ENCODE measurements at places on chromosomes 3 and 15.

DNA sequence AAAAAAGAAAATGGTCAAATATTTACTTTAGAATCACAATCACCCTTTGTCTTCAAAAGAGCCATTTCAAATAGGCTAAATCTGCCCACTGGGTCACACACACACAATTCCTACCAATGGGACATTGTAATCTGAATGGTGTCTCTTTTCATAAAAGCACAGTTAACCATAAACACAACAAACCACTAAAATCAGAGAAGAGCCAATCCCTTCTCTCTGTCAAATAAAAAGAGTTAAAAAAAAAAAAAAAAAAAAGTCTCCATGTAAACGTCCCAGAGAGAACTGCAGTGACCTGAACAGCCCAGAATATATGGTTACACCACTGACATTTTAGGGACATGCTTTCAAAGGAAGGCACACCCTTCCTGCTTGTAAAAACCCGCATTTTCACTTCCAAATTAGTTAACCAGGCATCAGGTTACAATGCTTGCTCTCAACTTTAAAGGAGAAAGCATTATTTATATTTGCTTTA, 63.7 kb downstream of the PRICKLE2 start:
- DNase-seq: peak; percentile 74

DNA sequence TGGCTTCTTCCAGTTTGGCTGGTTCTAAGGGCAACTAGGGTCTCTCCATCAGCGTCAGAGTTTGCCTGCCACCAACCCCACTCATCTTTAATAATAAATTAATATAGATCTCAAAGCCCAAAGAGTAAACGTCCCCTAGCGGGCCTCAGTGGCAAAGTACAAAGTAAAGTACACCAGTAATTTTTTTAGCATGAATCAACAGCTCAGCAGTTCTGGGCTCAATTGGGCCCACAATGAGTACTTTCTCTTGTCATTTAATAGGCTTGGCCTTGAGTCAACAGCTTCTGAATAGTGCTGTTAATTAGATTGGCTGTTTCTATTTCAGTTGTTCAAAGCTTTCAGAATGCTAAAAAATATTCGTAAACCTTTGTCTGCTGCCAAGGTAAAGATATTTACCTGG, 89.0 kb upstream of the PFN2 start:
- no peak for DNase-seq

DNA sequence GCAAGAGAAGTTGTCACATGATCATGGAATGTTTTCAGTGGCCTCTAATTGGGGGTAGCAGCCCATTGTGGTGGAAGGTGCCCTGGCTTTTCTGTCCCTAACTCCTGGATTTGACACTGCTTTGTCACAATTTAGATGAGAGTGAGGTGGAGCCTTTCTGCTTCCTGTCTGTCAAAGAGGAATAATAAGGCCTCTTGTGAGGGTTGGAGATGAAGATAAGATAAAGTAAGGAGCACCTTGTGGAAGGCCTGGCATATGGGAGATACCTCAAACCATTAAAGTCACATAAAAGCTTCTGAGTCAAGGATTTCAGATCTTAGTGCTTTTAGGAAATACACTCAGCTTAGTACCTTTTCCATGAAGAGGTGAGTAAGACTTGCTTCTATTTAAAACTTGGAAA, 172.6 kb upstream of the FAM3D start:
- DNase-seq: no peak

DNA sequence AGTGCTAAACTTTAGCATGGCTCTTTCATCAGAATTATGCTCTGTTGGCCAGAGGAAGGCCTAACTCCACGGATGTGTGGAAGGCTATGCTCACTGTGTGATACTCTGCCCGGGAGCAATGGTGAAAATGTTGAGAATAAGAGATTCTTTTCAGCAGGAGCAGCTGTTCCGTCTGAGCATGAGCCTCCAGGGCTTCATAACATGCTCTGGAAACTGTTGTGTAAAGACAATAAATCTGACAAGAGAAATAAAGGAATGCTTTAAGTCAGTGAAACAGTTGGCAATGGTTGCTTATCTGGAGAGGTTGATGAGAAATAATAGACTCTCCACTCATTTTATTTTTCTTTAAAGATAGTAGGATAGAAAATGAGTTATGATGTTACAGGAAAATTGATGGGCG, 269.8 kb downstream of the DIPK2A start:
- no peak for DNase-seq

DNA sequence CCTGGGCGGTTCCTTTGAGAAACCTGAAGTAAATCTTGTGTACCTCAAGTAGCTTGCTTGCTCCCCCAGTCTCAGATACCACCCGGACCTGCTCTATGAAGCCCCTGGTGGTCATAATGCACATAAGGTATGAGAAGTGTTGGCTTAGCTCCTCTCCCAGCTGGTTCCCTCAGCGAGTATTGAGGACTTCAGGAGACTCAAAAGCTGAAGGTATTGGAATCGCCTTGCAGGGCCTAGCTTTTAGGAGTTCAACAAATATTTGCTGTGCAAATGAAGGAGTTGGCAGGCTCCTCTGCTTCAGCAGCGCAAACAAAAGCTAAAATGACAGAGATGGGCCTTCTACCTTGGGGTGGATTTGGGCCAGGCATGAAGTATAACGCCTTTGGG, 1.7 kb downstream of the CMTM8 start:
- DNase-seq: peak; percentile 15

- no peak for DNase-seq
Observed at GRCh38 chr3:10524270-10524669, 18.9 kb upstream of the ATP2B2 start.

- DNase-seq: no peak
Observed at GRCh38 chr3:16090024-16090423, 84.5 kb upstream of the GALNT15 start.

DNA sequence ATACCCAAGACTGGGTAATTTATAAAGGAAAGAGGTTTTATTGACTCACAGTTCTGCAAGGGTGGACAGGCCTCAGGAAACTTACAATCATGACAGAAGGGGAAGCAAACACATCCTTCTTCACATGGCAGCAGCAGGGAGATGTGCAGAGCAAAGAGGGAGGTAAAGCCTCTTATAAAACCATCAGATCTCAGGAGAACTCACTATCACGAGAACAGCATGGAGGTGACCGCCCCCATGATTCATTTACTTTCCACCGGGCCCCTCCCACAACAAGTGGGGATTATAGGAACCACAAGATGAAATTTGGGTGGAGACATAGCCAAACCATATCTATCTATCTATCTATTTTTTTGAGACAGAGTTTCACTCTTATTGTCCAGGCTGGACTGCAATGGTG, 5.4 kb downstream of the GDPGP1 start:
- no peak for DNase-seq

GRCh38 chr3:39279745-39280517, at the start of gene CX3CR1:
CX3CR1 (minus strand) TSS chr3:39280036; CDS start chr3:39266509, 13,527 bp downstream.
- DNase-seq: no peak

- DNase-seq: no peak
Observed at GRCh38 chr15:93360976-93361375, 272.0 kb upstream of the RGMA start.

DNA sequence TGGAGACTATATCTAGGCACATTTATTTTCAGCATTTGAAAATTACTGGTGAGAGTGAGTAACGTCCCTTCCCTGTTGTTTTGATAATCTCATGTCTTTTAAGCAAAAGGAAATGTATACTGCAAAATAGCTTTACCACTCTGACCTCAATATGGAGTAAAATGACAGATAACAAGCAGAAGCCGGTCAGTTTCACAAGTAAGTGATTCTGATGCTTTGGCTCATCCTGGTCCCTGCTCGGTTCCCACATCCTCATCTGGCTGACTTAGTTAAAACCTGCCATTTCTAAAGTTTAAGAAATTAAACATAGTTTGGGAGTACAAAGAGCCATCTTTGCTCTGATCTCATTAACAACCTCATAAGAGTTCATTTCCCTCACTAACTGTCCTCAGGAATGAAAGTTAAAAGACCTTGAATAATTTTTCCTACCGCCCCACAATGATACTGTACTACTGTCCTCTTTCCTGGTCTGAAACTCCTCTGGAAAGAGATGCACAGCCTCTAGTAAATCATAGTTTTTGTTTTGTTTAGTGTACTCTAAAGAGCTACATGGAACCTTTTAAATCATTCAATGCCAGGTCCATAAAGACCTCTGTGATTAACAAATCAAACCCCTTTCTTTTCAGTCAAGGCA, 72.3 kb upstream of the ICE2 start:
- no peak for DNase-seq

- no peak for DNase-seq
Observed at GRCh38 chr3:40097131-40098117, 212.1 kb upstream of the EIF1B start.

GRCh38 chr3:117754058-117754457, 1044.5 kb downstream of the TUSC7 start:
- DNase-seq: no peak

- no peak for DNase-seq
Observed at GRCh38 chr3:190983875-190984274, 121.4 kb upstream of the GMNC start.

DNA sequence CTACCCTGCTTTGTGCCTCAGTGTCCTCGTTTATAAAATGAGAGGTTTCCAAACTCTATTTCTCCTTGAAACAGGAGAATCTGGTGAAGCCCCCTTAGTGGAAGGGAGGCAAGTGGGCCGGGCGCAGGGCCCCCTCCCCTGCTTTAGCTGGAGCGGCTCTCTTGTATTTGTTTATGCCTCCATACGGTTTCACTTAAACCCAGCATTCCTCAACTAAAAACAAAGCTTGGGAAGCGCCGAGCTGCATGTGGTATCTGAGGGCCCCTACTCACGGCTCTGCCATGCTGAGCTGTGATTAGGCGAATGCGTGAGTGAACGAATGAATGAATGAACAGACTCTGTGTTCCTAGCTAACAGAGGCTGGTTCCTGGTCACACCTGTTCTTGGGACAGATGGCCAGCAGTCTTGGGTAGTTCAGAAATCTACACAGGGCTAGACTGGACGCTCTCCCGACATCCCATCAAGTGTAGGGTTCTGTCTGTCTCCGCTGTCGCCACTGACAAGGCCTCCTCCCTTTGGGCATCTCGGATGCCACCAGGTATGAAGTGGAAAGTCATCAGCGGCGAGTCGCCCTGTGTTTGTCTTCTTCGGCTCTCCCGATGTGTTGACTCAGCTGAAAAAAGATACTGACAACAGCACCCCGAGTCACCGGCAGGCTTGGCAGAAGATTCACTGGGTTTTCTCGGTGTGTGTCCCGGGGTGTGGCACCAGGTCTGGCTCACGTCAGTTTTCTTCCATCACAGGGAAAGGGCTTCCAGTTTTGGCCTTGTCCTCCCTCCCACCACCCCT, 42.4 kb upstream of the VPS8 start:
- DNase-seq: no peak

DNA sequence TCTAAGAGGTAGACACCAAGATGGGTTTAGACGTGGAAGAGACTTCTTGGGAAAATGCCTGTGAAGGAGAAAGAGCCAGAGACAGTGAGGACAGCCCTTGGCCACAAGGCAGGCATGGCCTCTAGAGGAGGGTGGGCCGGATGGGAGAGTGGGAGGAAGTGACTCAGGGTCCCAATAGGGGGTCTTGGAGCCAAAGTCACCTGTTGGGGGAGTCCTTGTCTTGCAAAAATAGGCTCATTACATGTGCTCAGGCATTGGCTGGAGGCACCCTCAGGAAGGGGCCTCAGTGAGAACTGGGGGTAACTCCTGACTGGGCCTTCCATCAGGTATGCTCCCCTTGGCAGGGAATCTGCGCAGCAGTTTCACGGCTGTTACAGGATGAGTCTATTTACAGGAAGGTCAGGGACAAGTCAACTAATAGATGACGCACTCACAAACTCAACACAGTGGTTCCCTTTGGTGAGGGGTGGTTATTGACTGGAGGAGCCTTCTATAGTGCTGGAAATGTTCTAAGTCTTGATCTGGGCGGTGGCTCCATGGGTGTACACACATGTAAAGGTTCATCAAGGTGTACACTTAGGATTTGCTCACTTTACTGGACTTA, 259.6 kb downstream of the XXYLT1 start:
- no peak for DNase-seq

DNA sequence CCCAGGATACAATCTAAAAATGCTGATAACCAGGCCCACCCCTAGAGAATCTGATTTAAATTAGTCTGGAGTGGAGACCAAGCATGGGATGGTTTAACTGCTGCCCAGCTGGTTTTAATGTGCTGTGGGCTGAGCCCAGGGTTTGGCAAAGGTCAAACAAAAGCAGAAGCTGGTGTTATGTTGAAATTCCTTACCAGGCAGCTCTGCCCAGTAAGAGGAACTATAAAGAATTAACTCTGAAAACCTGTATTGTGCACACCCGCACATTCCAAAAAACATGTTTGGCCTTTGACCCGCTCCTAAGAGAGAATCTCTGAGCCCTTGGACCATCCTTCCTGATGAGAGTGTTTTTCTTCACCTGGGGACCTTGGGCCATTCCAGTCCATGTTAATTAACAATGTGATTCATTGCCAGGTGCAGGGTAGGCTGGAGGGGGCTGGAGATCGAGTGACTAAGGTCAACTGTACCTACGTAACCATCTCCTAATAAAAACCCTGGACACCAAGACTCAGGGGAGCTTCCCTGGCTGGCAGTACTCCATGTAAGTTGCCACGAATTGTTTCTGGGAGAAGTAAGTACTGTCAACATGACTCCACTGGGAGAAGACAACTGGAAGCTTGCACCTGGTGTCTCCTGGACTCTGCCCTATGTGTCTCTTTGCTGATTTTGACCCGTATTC, 10.9 kb downstream of the CCDC13 start:
- DNase-seq: no peak

GRCh38 chr3:118167571-118167970, 867.1 kb downstream of the IGSF11 start:
- no peak for DNase-seq

DNA sequence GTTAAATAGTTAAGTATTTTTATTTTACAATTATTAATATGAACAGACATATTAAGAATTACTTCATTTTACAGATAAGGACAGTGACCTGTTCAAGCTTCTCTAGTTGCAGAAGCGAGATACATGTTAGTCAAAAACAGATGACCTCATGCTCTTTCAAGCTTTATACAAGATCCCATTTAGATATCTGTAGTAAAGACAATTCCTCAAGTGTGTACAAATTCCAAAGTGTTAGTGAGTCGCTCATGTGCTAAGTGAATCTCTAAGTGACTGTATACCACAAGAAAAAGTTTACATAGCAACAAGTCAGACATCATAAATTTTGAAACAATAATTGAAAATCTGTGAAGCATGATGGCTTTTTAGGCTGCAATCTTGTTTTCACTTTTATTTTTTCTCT, 293.8 kb downstream of the ROBO1 start:
- DNase-seq: no peak

DNA sequence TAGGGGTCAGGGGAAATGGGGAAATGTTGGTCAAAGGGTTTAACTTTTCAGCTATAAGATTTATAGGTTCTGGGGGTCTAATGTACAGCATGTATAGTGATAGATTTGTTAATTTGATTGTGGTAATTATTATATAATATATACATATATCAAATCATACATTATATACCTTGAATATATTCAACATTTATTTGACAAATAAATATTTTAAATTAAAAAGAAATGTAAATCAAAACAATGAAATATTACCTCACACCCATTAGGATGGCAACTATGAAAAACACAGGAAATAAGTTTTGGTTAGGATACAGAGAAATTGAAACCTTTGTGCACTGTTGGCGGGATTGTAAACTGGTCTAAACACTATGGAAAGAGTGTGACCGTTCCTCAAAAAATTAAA, 85.0 kb upstream of the SLCO2A1 start:
- DNase-seq: no peak

- DNase-seq: no peak
Observed at GRCh38 chr15:73323374-73323955, 45.3 kb downstream of the HCN4 start.
